ENCODE measurements at places on chromosomes 2 and 18. TPM values are rescaled to one million over a fixed set of nuclear protein-coding genes. Genes with fewer than 3 reads are reported as not detected.

The CCT7 gene
- 206 TPM for total RNA-seq

The POLE4 gene
- total RNA-seq: 66.7 TPM

The FSHR gene
- total RNA-seq: not detected

The SPATA3 gene
- total RNA-seq: not detected

The FEV gene
- total RNA-seq: not detected

The ARID5A gene
- total RNA-seq: 79.7 TPM

Measured in omental fat pad (tissue), 4 donors.